NCI-H1436 (cell line): ENCODE measurements at places on chromosomes 3 and 15.
A peak's percentile ranks its signal among the peaks of the same experiment; 100 is the strongest.

GRCh38 chr3:85313380-85313779, 354.6 kb downstream of the CADM2 start:
- DNase-seq: no peak

- no peak for DNase-seq
Observed at GRCh38 chr15:37219211-37219701, 118.9 kb upstream of the MEIS2 start.

GRCh38 chr3:97719156-97719821, 45.3 kb upstream of the ARL6 start:
- DNase-seq: peak; percentile 85

- no peak for DNase-seq
Observed at GRCh38 chr3:147222291-147222690, 184.1 kb downstream of the ZIC4 start.

- no peak for DNase-seq
Observed at GRCh38 chr15:42528970-42529369, 19.6 kb downstream of the LRRC57 start.

GRCh38 chr3:99721633-99722007, 83.2 kb downstream of the COL8A1 start:
- DNase-seq: no peak

DNA sequence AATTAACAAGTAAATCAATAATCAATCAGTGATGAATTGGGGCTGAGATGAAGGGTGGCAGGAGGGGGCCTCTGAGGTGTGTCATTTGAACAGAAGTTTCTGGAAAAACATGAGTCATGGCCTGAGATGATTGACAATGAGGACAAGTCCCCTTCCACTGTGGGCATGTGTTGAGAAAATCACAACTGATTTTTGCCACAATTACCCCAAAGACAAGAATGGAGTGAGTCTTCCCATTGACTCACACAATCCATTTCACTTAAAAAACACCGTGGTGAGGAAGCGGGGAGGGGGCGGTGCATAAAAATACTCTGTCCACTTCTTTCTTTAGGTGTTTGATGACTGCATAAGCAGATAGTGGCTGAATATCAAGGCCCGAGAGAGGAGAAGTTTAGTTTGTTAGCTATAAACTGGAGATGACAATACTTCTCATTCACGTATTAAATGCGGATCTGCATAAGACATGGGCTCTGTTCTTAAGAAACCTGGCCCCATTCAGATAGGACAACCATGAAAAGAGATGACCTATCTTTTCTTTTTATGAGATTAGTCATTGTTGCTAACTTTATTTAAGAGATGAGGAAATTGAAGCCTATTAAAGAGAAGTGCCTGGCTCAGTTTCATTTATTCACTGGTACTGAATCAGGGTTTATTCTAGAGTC, 34.7 kb downstream of the SHC4 start:
- DNase-seq: no peak

DNA sequence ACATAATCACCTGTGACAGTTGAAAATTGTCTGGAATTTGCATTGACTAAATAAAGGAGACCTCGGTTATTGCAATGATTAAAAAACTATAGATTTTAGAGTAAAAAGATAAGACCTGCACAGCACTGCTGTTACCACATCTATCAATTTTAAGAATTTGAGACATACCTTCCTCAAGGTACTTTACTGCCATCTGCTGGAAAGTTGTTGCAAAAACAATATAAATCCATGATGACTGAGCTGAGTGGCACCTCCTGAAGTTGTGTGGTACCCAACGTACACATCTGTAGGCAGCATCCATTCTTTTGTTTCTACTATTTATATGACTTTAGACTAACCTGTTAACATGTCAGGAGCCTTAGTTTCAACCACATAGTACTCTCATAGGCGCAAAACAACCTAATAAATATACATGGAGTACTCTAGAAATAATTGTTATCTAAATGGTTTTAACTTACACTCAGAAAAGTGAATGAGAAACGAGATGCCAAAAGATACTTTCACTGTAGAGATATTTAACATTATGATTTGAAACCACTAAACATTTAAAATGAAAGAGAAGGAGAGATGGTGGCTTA, 106.7 kb downstream of the GHSR start:
- DNase-seq: peak; percentile 80

GRCh38 chr15:57562196-57562769, 29.4 kb upstream of the MYZAP start:
- DNase-seq: no peak

GRCh38 chr15:66284271-66284670, 9.1 kb upstream of the DIS3L start:
- no peak for DNase-seq

DNA sequence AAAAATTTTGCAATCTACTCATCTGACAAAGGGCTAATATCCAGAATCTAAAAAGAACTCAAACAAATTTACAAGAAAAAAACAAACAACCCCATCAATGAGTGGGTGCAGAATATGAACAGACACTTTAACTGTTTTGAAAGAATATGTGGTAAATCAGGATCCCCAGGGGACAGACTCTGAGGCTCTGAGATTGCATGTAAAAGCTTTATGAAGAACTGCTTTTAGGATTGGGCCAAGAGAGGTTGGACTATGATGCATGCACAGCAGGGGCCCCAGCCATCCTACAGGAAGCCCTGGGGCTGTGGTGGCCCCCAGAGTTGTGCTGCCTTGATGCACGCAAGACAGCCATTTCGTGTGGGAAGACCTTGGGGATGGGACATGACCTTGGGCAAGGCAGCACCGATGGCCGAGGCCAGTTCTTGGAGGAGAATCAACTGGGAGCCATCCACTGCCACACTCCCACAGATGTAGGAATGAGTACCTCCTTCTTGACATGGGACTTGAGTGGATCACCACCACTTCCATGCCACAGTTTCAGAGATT, 298.1 kb upstream of the THBS1 start:
- DNase-seq: no peak

DNA sequence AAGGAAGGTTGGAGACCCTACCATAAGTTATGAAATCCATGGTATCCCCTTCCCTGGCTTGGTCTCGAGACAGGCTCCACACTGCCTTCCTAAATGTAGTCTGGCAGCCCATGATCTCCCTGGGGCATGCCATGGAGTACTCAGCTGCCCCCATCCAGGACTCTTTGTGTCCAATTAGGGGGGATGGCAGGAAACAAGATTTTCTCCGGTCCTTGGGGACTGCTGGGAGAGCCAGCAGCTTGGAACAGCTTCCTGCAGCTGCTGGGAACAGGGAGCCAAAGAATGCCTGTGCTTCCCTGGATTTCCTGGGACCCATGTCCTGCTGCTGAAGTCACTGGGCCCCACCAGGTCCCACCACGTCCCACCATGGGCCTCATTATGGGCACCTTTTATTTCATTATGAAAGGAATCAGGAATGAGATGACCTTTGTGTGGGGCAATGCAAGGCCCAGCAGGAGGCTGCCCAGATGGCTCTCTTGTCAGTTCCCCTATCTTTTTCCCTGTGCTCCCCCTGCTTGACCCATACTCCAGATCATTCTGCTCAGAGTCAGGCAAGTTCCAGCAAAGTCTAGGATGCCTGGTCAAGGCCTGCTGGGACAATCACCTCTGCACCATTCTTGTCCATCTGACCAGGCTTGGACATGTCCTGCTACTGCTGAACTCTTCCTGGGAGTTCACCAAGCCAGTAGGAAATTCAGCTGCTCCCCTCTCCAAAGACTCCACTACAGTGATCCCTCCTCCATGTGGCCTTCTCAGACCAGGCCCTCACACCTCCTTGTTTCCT, 15.0 kb upstream of the DAG1 start:
- no peak for DNase-seq

DNA sequence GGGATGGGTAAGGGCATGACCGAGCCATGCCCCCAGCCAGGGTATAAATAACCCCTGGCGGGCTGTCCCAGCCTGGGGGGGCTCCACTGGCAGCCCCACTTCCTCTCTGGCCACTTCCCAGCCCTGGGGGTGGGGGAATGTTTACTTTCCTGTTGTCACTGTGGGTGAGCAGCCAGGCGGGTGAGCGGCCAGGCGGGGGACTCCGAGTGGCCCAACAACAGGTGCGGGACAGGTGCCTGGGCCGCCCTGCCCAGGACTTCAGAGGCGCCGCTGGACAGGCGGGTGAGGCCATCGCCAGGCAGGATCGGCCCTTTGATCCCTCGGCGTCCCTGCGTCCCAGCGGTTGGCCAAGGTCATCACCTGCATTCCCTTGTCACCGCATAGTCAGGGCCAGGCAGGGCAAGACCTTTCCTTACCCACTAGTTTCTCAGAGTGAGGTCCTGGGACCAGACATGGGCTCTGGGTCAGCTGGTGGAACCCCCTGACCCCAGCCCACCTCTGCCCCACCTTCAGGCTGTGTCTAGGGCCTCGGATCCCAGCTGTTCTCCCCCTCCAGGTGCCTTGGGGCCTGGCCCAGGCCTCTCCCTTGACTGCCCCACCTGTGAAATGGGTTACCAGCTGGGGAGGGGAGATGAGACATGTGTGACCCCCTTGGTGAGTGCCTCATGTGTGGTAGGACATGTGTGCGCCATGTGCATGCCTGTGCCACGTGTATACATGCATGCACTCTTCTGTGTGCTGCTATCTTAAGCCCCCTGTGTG, 16.6 kb downstream of the SEMA3F start:
- DNase-seq: no peak

DNA sequence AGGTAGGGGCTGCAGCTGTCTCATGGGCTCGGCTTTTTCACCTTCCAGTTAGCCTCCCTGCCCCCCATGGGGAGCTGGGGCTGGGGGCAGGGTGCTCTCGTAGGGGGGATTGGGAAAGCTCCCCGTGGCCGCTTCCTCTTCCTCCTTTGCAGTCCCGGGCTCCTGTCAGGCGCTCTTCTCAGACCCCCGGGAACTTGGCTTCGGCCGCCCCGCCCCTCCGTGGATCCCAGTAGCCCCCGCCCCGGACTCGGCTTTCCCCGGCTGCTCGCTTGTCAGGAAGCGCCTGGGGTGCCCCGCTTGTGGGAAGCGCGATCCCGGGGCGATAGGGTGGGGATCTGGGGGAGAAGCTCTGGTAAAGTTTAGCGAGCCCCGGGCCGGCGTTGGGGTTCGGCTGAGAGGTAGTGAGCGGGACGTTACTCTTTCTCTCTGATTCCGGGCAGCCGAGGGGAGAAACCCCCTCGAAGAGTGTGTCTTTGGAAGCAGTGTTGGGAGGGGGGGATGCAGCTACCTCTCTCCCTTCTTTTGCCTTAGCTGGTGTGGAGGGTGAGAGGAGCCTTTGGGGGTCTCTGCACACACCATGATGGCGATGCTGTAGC, 611 bp downstream of the PIAS1 start:
- DNase-seq: no peak

DNA sequence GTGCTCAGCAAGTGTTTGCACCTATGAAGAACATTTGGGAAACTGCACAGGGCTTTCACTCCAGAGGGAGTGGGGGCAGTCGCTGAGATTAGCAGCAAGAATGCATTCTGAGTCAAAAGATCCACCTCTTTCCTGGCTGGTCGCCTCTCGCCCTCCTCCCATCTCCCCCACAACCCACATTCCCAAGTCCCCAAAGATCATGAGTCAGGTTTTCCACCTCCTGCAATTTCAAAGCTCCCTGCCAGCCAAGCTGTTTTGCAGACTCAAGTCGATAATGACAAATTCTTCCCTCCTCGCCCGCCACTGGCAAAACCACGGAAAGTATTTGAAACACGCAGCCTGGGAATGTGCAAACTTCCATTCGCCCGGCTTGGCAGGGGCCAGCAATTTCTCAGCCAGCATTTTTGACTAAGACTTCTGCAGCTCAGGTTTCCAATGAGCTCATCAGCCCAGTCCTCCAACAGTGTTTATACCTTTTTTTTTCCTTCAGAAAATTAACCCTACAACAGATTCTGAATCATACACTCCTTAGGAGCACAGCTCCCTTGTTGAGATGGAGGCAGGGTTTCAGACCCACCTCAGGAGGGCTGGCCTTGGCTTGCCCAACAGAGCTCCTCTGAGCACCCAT, 181.4 kb downstream of the SMAD6 start:
- no peak for DNase-seq

DNA sequence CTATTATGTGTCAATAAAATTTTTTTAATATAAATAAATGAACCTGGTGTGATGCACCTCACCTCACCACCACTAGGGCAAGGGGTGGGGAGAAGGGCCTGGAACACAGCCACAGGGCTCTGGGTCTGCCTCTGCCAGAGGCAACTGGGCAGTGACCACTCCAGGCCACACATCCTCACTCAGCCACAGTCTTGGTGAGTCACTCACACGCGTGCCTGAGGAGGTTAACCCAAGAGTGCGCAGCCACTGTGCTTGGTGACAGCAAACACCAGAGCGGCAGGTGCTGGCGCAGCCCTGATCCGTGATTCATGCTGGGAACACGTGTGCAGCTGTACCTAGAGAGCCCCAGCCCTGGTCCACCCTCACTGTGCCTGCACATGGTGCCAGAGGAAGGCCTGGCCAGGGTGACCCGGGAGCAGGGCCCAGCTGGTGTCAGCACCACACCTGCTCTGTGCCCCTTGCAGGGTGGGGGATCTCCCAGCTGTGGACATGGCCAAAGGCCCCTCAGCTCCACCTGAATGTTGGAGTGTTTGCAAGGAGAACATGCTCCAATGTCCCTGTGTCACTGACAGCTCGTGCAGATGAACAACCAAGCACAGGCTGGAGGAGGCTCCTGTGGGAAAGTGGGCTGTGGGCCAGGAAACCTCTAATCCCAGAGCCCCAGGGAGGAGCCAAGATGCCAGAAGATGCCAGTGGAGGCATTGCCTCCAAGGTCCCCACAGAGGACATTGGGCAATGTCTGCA, 2.1 kb downstream of the SLC41A3 start:
- no peak for DNase-seq

- DNase-seq: no peak
Observed at GRCh38 chr3:106792716-106793115, 584.5 kb upstream of the CCDC54 start.

GRCh38 chr3:124664804-124665203, 65.4 kb upstream of the UMPS start:
- DNase-seq: no peak

DNA sequence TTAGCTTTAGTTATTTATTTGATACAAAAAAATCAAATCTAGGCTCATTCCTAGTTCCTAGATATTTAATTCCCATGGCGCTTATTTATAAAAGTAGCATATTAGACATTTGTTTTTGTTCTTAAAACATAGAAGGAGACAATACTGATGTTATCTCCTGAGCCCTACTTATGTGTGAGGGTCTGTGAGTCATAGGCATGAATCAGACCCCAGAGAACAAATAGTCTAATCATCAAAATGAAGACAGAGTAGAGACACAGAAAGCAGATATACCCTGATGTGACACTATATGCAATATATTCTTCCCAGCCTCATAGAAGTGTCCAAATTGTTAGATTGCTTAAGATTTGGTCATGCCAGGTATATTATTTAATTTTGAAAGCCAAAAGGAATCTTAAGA, 44.9 kb downstream of the PEX5L start:
- no peak for DNase-seq

GRCh38 chr3:79767194-79767904, 449 bp downstream of the ROBO1 start:
- no peak for DNase-seq

DNA sequence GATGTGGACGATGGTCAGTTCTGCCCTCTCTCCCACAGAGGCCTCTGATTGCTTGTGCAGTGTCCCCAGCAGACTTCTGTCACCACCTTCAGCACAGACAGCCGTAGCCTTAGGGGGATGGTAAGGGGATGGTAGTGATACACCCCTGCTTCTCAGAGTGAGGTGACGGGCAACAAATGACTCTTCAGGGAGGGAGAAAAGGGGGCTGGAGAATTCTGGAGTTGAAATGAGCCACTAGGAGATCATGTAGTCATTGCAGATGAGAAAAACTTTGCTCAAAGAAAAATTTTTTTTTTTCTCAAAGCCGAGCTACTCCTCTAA, 29.6 kb upstream of the TIMP4 start:
- DNase-seq: no peak
